Naive B cell (primary cell): ENCODE measurements at places on chromosomes 2 and 18.

DNA sequence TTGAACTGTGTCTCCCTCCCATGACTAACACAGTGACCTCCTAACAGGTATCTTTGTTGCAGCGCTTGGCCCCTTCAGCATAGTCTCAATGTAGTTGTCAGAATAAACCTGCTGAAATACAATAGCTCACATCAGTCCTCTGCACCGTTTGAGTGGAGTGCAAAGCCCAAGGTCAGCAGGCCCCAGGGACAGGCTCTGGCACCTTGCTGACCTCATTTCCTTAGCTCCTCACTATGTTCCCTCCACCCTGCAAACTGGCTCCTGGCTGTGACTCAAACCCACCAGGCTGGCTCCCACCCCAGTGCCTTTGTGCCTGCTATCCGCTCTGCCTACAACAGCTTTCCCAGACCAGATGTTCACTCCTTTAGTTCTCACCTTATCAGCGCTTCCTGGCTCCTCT is 146.7 kb downstream of the LRATD1 start:
- H3K4me3 ChIP-seq: no peak overlapping the region
- H3K27ac ChIP-seq: no peak overlapping the region
- DNase-seq: no peak
- H3K27me3 ChIP-seq: no peaks in the 10 kb centered on the region
- H3K36me3 ChIP-seq: no peaks in the 10 kb centered on the region
- H3K4me1 ChIP-seq: no peaks in the 10 kb centered on the region

DNA sequence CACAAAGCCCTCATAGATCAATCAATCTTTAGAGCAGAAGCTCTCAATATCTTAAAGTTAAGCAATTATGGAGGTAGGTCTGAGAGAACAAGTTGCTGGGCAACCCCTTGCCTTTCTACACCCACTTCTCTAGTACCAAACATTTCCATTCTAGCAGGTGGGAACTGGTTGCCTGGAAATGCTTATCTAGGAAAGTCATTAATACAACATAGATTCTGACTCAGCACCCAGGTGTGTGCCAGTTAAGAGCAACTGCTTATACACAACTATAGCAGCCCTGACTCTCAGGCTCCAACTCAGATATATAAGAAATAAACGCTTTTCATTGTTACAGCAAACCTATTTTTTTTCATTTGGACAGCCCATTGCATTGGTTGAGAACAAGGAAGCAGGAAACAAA is 237.7 kb downstream of the IRS1 start:
- DNase-seq: no peak
- H3K27me3 ChIP-seq: peaks cover 13% of the 10 kb centered on the region
- no peaks in the 10 kb centered on the region for H3K36me3 ChIP-seq
- H3K4me1 ChIP-seq: no peaks in the 10 kb centered on the region
- no peak overlapping the region for H3K4me3 ChIP-seq
- no peak overlapping the region for H3K27ac ChIP-seq

DNA sequence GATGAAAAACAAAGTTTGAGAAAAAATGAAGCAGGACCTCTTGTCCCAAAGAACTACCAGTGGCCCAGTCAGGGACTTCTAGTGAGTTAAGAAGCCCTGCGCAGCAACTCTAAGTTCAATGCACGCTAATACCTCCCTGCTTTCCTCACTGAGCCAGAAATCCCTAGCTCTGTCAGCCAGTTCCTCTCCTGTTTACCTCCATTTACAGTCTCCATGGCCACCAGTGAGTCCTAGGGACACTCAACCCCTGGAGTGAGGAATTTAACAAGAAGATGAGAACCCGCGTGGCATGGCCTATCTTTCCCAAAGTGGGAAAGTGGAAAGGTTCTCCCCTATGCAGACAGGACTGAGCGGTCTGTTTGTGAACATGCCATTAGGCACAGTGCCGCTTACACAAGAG is 31.0 kb downstream of the MRPL33 start:
- no peak overlapping the region for H3K27ac ChIP-seq
- H3K36me3 ChIP-seq: no peaks in the 10 kb centered on the region
- no peaks in the 10 kb centered on the region for H3K4me1 ChIP-seq
- no peak for DNase-seq

- no peaks in the 10 kb centered on the region for H3K27me3 ChIP-seq
- H3K36me3 ChIP-seq: no peaks in the 10 kb centered on the region
- H3K27ac ChIP-seq: no peak overlapping the region
- H3K4me1 ChIP-seq: no peaks in the 10 kb centered on the region
Observed at GRCh38 chr18:54880395-54881105, 52.3 kb downstream of the RAB27B start.

DNA sequence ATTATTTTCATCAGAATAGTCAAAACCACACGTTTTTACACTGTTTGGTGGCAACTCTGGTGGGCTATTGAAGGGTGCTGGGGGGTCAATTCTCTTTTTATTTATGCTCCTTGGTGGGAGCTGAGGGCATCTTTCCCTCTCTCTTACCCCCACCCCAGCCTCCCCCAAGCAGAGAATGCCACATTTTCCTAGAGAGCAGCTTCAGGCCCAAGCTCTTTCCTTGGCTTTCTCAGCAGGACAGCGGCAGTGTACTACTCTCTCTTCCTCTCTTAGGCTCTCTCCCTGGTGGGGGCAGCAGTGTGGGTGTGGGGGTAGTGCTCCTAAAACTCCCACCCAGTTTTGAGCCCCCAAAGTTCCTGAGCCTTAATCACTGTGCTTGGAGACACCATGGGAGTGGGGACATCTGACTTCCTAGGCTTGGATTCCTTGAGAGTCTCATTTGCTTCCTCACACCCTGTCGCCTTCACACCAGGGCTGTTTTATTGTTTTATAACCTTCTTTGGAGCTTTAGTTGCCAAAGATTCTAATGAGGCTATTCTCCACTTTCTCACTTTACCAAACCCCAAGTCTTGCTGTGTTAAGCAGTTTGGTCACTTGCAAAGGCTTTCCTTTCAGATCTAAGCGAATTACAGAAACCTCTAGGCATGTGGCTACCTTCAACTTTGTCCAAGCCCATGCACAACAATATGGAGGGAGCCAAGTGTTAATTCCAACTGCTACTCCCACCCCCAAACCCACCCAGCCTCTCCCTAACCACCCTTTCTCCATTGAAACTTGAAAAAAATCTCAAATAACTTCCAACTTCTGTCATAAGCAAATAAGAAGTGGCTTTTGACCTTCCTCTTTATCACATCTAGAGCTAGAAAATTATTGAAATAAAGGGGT is 6.0 kb upstream of the HOXD4 start:
- no peak overlapping the region for H3K4me3 ChIP-seq
- peaks cover 13% of the 10 kb centered on the region for H3K36me3 ChIP-seq
- H3K27me3 ChIP-seq: peaks cover 95% of the 10 kb centered on the region
- H3K4me1 ChIP-seq: peaks cover 10% of the 10 kb centered on the region

GRCh38 chr18:44541159-44541558 is 139.5 kb upstream of the SETBP1 start:
- no peak overlapping the region for H3K27ac ChIP-seq
- no peaks in the 10 kb centered on the region for H3K27me3 ChIP-seq
- H3K36me3 ChIP-seq: no peaks in the 10 kb centered on the region
- DNase-seq: no peak

- H3K27me3 ChIP-seq: peaks cover 14% of the 10 kb centered on the region
- H3K4me3 ChIP-seq: no peak overlapping the region
- H3K27ac ChIP-seq: no peak overlapping the region
Observed at GRCh38 chr2:120314690-120315366, 31.1 kb upstream of the INHBB start.

GRCh38 chr18:49572611-49573345 is 10.9 kb downstream of the LIPG start:
- DNase-seq: no peak
- peaks cover 7% of the 10 kb centered on the region for H3K27me3 ChIP-seq
- no peaks in the 10 kb centered on the region for H3K36me3 ChIP-seq
- H3K27ac ChIP-seq: no peak overlapping the region
- H3K4me3 ChIP-seq: no peak overlapping the region

DNA sequence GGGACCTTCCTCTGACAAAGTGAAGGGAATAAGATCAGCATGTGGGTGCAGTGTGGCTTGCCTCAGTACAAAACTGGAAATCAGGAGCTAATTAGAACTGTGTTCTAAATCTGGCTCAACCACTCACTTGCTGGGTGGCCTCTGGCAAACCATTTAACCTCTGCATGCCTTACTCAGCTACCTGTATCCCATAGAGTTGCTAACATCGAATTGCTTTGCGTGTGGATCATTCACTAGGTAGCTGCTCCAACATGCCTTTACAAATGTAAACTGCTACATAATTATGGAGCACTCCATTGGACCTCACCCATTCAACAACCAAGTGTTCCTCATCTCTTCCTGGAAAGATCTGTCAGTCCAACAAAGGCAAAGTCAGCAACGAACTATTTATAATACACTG is 19.0 kb downstream of the PLEKHM3 start:
- H3K36me3 ChIP-seq: no peaks in the 10 kb centered on the region
- H3K27ac ChIP-seq: no peak overlapping the region

DNA sequence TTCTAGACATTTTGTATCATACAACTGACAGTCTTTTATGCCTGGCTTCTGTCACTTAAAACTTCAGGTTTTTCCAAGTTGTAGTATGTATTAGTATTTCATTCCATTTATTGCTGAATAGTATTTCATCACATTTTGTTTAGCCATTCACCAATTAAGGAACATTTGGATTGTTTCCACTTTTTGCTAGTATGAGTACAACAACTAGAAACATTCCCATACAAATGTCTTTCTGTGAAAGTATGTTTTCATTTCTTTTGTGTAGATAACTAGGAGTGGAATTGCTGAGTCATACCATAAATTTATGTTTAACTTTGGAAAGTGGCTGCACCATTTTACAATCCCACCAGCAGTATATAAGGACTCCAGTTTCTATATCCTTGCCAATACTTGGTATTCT is 135.9 kb downstream of the ATAD2B start:
- no peaks in the 10 kb centered on the region for H3K27me3 ChIP-seq
- H3K36me3 ChIP-seq: peaks cover 16% of the 10 kb centered on the region
- peaks cover 22% of the 10 kb centered on the region for H3K4me1 ChIP-seq
- H3K27ac ChIP-seq: no peak overlapping the region

DNA sequence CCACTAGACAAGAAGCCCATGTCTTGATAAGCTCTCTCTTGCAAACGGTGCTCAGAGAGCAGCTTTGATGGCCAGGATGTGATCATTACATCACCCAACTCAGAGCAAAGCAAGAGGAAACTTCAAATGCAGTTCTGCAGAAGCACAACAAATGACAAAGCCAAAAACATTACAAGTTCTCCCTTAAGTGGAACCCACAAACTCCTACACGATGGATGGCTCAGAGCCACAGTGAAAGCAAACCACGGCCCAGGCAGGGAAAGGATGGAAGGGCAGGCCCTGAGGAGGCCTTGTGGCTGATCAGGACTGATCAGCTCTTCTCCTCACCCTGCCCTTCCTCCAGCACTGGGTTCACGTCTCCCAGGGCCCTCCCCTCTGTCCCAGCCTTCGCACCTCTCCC is 326.4 kb downstream of the EIPR1 start:
- no peak overlapping the region for H3K4me3 ChIP-seq
- DNase-seq: no peak

DNA sequence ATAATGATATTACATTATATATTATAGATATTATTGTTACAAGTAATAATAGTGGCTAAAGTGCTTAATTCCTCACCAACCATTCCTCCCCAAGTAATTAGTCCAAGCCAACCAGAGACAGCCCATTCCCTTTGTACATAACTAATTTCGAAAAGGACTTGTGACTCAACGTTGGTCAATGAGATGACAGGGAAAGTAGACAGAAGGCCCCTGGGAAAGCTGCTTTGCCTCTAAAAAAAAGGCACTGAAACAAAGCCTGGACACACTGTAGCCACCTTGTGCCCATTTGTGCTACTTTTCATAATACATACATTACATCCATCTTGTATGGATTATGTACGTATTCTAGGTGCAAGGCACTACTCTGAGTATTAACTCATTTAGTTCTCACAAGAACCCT is 28.8 kb downstream of the COLEC12 start:
- H3K4me3 ChIP-seq: no peak overlapping the region
- DNase-seq: no peak
- no peaks in the 10 kb centered on the region for H3K4me1 ChIP-seq
- no peaks in the 10 kb centered on the region for H3K27me3 ChIP-seq

DNA sequence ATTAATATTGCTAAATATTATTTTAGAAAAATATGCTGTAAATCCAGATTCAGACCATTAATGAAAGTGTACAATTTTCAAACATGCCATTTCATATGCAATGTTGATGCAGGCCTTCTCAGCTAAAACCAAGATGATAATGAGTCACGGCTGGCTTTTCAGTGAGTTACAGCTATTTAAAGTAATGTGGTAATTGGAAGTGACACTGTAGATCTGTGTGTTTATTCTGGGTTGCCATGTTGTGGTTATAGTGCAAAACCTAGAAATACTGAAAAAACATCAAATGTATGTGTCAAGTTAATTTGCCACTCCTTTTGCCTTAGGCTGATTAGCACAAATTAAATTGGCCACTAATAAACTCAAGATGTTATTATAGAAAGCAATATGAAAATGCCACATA is 506.6 kb downstream of the ERBB4 start:
- H3K36me3 ChIP-seq: no peaks in the 10 kb centered on the region
- no peaks in the 10 kb centered on the region for H3K4me1 ChIP-seq
- DNase-seq: no peak

DNA sequence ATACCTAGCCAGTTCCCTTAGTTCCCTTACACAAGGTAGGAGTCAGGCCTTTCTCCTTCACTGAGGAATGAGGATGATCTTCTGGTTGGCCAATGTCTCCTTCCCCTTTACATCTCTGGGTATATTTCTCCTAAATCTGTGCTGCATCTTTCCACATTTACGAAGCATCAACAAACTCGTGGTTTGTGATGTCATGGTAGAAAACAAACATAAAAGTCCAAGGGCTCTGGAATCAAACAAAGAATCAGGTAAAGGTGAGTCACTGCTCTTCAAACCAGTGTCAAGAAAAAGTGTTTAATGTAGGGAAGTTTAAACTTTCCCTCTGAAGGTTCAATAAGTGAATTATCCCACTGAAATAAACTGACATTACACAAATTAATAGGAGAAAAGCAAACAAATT is 122.9 kb downstream of the METTL8 start:
- no peaks in the 10 kb centered on the region for H3K27me3 ChIP-seq
- H3K4me1 ChIP-seq: peaks cover 7% of the 10 kb centered on the region
- DNase-seq: no peak
- H3K36me3 ChIP-seq: peaks cover 14% of the 10 kb centered on the region

GRCh38 chr2:118351796-118352195 is 263.5 kb downstream of the INSIG2 start:
- H3K36me3 ChIP-seq: no peaks in the 10 kb centered on the region
- peaks cover 11% of the 10 kb centered on the region for H3K27me3 ChIP-seq
- H3K4me1 ChIP-seq: no peaks in the 10 kb centered on the region
- no peak overlapping the region for H3K27ac ChIP-seq

GRCh38 chr2:71348302-71348701 is 16.7 kb downstream of the ZNF638 start:
- DNase-seq: no peak
- H3K4me3 ChIP-seq: no peak overlapping the region
- peaks cover 14% of the 10 kb centered on the region for H3K36me3 ChIP-seq
- H3K27me3 ChIP-seq: no peaks in the 10 kb centered on the region
- H3K27ac ChIP-seq: no peak overlapping the region

- H3K27me3 ChIP-seq: no peaks in the 10 kb centered on the region
- no peaks in the 10 kb centered on the region for H3K4me1 ChIP-seq
- H3K4me3 ChIP-seq: no peak overlapping the region
Observed at GRCh38 chr2:162734866-162735265, 103.7 kb downstream of the KCNH7 start.

- no peaks in the 10 kb centered on the region for H3K27me3 ChIP-seq
- peaks cover 6% of the 10 kb centered on the region for H3K36me3 ChIP-seq
- peak overlapping the region; percentile 65 for H3K27ac ChIP-seq
- peaks cover 24% of the 10 kb centered on the region for H3K4me1 ChIP-seq
- H3K4me3 ChIP-seq: no peak overlapping the region
- peak; percentile 2 for DNase-seq
Observed at GRCh38 chr2:31957354-31958139, 53.3 kb downstream of the MEMO1 start.
